ENCODE measurements at places on chromosomes 12 and 14.

GRCh38 chr14:99136401-99136800, 135.6 kb downstream of the BCL11B start:
- DNase-seq = no peak

DNA sequence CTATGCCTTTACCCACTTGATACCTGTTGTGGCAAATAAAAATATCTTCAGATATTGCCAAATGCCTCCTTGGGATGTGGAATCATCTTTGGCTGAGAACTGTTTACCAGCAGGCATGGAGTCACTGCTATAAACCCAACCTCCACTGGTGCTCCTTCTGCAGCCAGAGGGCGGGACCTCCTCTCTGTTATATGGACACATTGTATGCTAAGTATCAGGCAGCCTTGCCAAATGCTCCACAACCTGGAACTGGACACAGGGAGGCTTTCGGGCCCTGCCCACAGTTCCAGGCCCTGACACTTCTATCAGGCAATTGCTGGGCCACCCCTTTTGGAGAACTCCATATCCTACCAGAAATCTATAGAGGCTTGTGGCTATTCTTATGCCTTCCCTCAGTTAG, 201.0 kb downstream of the TMX1 start:
- DNase-seq = no peak

DNA sequence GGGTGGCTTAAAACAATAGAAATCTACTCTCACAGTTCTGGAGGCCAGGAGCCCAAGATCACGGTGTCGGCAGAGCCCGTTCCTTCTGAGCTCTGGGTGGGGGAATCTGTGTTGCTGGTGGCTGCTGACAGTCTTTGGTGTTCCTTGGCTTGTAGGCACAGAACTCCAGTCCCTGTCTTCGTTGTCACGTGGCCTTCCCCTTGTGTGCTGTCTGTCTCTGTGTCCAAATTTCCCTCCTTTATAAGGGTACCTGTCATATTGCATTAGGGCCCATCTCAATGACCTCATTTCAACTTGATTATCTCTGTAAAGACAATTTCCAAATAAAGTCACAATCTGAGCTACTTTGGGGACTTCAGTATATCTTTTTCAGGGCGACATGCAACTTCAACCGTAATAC, 81.6 kb downstream of the CCDC92 start:
- no peak for DNase-seq

DNA sequence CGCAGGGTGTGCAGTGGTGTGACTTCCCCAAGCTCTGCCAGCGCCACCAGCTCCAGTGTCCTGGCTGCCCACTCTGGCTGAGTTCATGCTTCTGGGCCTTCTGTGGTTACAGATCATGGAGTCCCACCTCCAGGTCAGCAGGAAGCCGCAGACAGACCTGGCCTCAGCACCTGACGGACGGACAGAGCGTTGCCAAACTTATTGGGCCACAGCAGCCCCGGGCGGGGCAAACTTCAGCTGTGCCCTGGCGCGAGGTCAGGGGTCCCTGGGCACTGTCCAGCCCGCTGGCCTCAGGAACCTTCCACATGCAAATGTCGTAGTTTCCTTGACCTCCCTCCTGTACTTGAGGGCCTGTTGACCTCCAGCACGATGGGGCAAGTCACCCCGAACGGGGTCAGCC, 11.2 kb downstream of the GPR132 start:
- DNase-seq = no peak

- DNase-seq = peak; percentile 84
Measured at GRCh38 chr12:3604748-3605586, 114.0 kb downstream of the PRMT8 start.

DNA sequence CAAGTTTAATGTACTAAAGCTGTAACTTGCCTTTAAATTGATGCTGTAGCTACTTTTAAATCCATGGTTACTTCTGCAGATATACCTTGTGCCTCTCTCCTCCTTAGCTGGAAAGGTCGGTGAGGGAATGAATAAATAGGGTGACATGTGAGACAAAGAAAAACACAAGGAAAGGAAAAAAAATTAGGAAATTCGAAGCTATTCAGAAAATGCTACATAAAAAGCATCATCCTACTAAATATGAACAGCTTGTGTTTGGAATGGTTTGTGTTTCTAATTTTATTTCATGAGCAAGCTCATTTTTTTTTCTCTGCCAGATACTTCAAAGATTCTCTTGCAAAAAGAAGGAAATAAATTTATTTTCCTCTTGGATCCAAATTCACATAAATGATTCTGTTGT, 186.3 kb upstream of the NUDT4 start:
- no peak for DNase-seq

DNA sequence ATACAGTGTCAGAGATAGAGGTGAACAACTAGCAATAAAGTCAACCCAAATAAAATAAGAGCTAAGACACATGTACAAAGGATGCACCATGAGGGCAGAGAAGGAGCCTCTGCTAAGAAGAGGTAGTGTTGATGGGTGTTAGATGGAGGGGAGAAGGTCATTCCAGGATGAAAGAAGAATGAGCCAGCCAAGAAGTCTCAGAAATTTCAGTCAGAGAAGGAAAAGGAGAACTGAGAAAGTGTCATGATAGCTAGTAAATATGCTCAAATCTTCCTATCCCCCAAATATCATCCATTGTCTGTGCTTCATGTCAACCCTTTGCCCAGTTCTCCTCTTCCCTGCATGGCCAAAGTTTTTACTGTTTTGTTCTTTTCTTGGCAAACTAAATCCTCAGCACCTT, 225.2 kb upstream of the BTG1 start:
- DNase-seq = no peak

- no peak for DNase-seq
Measured at GRCh38 chr14:45039390-45039789, 44.5 kb upstream of the PRPF39 start.

DNA sequence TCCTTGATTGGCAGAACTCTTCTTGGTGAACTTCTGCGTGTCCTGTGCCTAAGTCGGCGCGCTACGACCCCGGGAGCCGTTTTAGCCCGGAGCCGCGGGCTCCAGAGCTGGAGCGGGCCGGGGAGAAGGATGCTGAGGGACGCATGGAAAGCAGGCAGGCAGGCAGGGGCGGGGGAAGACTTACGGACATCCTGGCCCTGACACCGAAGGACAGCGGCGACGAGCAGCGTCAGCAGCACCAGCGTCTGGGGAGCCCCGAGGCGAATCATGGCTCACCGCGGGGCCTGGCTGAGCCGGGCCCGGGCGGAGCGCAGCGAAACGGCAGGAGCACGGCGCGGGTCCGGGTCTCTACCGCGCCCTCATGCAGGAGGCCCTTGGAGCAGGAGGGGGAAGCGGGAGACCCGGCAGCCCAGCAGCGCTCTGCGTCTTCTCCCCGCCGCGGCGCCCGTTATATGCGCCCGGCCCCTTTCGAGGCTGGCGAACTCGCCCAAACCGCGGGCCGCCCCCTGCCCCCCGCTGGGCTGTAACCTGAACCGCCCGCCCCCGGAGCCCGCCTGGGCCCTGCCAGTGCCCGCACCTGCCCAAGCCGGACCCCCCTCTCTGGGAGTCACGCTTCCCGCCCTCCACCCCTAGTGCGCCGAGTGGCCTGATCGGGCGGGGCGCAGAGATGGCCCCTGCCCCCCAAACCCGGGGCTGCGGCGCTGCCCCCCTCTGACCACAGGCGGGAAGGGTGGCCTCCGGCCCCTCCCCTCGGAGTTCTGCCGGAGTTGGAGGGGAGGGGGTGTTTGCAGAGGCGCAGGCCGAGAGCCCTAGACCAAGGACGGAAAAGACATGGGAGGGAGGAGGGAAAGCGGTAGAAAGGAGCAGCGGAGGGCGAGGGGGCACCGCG, at the start of gene COL2A1:
Gene COL2A1 (minus strand): TSS at position 424 of the 889 bp plus-strand sequence. CDS start 155 bp downstream, at position 269.
- peak; percentile 70 for DNase-seq

DNA sequence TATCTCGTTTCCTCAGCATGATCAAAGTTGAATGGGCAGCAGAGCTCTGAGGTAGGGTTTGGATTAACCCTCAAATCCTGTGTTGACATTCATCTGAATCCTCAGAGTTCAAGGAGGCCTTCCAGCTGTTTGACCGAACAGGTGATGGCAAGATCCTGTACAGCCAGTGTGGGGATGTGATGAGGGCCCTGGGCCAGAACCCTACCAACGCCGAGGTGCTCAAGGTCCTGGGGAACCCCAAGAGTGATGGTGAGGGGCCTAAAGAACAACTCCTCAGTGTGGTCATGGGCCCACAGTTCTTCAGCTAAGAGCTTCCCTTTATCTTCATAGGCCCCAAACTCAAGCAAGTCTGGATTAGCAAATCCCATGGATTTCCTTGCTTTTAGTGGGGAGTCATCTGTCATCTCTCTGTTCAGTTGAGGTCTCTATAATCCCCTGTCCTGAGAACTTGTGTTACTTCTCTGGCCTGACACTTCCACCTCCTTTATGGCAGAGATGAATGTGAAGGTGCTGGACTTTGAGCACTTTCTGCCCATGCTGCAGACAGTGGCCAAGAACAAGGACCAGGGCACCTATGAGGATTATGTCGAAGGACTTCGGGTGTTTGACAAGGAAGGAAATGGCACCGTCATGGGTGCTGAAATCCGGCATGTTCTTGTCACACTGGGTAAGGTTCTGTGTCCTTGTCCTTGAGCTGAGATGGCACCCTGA, 1.5 kb downstream of the MYL6 start:
- DNase-seq = no peak

DNA sequence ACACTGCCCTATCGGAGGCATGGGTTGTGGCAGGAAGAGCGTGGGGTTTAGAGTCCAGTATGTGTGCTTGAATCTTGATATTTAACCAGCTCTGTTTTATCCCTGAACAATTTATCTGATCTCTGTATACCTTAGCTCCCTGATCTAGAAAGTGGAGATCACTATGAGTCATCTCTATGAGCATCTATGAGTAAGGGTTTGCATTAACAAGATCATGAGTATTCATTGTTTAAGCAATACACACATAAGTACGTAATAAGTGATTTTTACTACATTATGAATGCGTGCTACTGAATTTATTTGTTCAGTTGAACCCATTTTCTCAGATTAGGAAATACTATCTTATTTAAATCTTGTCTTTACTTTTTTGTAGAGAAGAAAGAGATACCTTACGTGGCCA, 49.4 kb downstream of the GPATCH2L start:
- DNase-seq = no peak

DNA sequence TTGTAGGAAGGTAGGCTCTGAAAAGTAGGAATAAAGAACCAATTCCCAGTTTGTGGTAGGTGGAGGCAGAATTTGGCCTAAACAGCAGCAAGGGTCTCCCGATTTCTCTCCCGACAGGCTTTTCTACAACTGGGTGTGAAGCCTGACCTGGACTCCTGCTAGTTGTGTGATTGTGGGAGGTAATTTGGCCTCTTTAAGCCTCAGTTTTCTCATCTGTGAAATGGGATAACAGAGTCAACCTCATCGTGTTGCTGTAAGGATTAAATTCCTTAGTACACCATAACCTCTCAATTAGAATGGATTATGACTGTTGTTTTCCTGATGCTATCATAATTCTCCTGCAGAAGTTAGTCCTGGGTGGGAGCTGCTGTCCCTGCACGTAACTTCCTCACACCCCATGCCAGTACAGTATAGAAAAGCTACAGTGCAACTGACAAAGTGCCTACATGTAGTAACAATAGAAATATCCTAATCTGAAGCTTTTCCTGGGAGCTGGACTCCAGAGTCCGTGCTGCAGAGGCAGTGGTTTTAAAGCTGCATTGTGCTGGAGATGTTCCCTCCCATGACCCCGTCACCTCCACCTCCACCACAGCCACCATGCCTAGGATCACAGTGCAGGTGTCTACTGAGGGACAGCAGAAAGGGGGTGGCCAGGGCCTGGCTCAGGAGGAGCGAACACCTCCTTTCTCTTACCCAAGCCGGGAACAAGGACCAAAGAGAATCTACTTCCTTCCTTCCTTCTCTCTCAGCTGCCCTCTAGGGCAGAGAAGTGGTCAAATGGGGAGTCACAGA, 76.5 kb downstream of the FBXL14 start:
- DNase-seq = no peak

DNA sequence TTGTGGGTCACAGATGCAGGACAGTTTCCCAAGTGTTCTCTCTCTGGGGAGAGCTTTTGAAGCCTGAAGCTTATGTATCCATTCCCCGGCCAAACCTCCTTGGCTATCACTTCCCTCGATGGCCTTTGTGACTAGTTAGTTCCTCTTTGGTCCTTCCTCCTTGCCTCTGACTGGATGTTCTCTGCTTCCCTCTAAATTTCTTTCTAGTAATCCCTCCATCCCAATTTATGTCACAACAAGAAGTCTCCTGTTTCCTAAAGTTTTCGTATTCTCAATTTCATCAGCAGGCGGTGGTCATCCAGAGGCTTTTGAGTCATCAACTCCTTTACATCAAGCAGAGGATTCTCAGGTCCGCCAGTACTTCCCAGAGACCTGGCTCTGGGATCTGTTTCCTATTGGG, 27.5 kb downstream of the A2ML1 start:
- DNase-seq = no peak

GRCh38 chr12:53232646-53233461, 845 bp upstream of the RARG start:
- no peak for DNase-seq

- no peak for DNase-seq
Measured at GRCh38 chr12:118033323-118033722, 16.8 kb downstream of the RFC5 start.

GRCh38 chr14:60681271-60681670, 32.0 kb upstream of the SIX1 start:
- DNase-seq = no peak

DNA sequence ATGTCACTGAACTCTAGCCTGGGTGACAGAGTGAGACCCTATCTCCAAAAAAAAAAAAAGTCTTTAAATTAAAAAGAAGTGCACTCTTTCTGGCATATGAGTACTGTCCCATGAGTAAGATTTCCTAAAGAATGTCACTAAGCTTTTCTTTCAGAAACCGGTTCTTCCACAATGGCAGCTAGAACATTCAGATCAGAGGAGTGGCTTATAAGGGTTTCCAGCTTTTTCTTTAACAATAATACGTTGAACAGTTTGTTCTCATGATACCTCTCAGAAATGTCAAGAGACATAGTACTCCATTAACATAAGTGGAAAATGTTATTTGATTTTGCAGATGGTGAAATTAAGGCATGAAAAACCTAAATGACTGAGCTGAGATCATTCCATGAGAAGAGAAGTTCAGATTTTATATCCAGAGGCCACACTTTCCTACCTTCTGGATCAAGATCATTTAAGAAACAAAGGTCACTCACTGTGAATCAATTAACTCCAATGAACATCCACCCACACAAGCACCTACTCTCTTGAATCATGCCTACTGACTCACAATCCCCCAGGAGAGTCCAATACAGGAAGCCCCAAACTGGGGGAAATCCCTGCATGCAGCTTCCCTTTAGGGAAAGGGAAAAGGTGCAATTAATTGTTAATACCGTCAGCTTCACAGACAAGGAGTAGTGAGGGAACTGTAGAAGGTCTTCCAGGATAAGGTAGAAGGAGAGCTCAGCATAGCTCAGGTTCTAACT, 86.9 kb downstream of the SPTSSA start:
- DNase-seq = no peak

Measured in NCI-H1092 (cell line).